Pancreas (tissue), 10 donors: ENCODE measurements at places on chromosomes 2 and 18. TPM values are rescaled to one million over a fixed set of nuclear protein-coding genes. Genes with fewer than 3 reads are reported as not detected.

The CDH7 gene
- not detected for total RNA-seq

The FARP2 gene
- 16.9 TPM for total RNA-seq

GRCh38 chr2:158955842-158956365 lies 12.5 kb upstream of the TANC1 start:
- no peak overlapping the region for H3K4me3 ChIP-seq
- H3K27me3 ChIP-seq, result no peaks in the 10 kb centered on the region
- no peak overlapping the region for H3K27ac ChIP-seq
- peaks cover 3% of the 10 kb centered on the region for H3K4me1 ChIP-seq
- DNase-seq, result no peak

The CCDC121 gene
- total RNA-seq, result 1.1 TPM

- no peaks in the 10 kb centered on the region for H3K4me1 ChIP-seq
- H3K27ac ChIP-seq, result no peak overlapping the region
- H3K36me3 ChIP-seq, result no peaks in the 10 kb centered on the region
- no peak for DNase-seq
These were observed 23.0 kb upstream of the BIN1 start for GRCh38 chr2:127129937-127130336.

DNA sequence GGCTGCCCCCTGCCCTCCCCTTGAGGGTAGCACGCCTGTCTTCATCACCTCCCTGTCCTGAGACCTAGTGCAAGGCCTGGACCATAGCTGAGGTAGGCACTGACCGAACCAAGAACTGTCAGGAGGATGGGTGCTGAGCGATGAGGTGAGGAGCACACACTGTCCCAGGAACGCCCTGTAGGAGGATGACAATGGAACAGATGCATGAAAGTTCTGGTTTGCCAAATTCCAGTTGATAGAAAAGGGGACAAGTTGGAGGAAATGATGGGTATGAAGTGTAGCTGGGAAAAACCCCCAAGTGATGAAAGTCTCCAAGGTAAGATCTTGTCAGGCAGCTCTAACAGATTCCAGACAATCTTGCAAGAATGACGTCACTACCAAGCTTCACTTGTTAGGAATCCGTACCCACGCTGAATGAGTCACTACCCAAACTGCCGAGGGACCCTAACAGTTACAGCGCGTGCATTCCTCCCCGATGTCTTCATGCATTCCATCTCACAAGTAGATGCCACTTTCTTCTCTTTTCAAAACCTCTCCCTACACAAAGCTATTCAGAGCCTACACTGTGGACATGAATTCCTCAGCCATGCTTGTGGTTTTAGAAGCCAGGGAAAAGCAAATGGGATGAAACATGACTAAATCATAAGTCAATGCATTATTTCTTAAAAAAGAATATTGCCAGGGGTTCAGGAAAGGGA lies 27.6 kb downstream of the MRPL33 start:
- H3K4me1 ChIP-seq, result no peaks in the 10 kb centered on the region
- no peak overlapping the region for H3K27ac ChIP-seq
- no peak overlapping the region for H3K4me3 ChIP-seq
- no peaks in the 10 kb centered on the region for H3K27me3 ChIP-seq
- no peaks in the 10 kb centered on the region for H3K36me3 ChIP-seq

The EFEMP1 gene
- 16.2 TPM for total RNA-seq

DNA sequence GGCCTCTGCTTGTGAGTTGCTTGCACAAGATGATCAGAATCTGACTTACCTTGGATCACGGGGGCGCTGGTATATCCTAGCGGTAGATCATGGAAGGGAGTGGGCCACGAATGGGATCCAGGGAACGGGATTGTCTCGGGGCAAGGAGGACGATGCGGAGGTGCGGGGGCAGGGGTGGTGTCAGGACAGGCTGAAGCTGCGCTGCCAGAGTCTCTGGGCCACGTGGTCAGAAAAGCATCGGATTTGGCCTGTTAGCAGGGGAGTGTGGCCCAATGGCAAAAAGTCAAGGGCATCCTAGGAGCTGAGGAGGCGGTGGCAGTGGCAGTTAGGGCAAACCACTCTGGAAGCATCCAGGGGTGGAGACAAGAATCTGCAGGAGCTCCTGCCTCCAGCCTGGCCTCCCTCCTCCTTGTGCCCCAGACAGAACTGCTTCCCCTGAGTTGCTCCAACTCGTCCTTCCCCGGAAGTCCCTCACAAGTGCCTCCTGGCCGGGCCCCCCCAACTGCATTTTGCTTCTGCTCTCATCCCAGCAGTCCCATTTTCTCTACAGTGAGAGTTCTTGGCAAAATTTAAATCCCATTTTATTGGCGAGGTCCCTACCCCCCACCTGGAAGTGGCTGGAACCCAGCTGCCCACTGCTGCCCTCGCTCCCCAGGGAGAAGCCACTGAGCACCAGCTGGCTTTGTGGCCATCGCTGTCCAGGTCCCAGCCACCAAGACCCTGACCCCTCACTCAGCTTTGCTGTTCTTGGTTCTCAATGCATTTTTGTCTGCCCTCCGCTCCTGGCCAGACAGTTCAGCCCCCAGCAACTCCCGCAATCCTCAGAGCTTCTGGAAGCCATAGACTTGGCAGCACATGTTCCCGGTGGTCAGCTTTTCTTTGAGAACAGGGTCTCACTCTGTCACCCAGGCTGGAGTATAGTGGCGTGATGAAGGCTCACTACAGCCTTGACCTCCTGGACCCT lies 5.6 kb upstream of the CCDC74B start:
- H3K27ac ChIP-seq, result no peak overlapping the region
- no peaks in the 10 kb centered on the region for H3K36me3 ChIP-seq
- no peaks in the 10 kb centered on the region for H3K27me3 ChIP-seq
- H3K4me1 ChIP-seq, result no peaks in the 10 kb centered on the region
- DNase-seq, result no peak

GRCh38 chr2:121771976-121772742 lies 16.7 kb downstream of the TSN start:
- no peak for DNase-seq
- H3K27me3 ChIP-seq, result no peaks in the 10 kb centered on the region
- no peak overlapping the region for H3K4me3 ChIP-seq
- H3K4me1 ChIP-seq, result no peaks in the 10 kb centered on the region

GRCh38 chr2:128801576-128801975 lies 482.9 kb upstream of the HS6ST1 start:
- no peak for DNase-seq
- H3K4me1 ChIP-seq, result no peaks in the 10 kb centered on the region
- no peak overlapping the region for H3K27ac ChIP-seq
- H3K27me3 ChIP-seq, result no peaks in the 10 kb centered on the region
- H3K4me3 ChIP-seq, result no peak overlapping the region

DNA sequence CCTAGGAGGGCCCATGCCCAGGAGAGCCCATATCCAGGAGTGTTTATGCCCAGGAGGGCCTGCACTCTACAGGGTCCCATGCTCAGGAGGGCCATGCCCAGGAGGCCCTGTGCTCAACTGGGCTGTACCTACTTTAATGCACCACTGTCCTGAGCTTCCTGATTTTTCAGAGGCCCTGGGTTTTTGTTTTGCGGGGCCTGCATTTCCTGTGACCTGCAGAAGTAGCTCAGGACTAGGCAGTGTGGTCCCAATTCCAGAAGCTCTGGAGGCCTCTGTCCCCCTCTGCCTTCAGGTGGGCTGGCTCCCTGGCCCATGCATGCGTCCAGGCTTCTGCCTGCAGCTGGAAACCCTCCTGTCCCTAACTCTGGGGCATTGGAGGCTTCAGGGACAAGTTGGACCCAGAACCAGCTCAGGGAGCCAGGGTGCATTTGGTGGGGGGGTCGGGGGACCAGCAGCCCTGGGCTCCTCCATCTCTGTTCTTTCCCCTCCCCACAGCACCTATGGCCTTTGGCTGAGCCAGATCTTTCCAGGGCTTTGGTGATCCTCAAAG lies 10.8 kb downstream of the GPR35 start:
- no peaks in the 10 kb centered on the region for H3K4me1 ChIP-seq
- no peaks in the 10 kb centered on the region for H3K36me3 ChIP-seq
- no peak for DNase-seq
- H3K27ac ChIP-seq, result no peak overlapping the region
- H3K4me3 ChIP-seq, result no peak overlapping the region

DNA sequence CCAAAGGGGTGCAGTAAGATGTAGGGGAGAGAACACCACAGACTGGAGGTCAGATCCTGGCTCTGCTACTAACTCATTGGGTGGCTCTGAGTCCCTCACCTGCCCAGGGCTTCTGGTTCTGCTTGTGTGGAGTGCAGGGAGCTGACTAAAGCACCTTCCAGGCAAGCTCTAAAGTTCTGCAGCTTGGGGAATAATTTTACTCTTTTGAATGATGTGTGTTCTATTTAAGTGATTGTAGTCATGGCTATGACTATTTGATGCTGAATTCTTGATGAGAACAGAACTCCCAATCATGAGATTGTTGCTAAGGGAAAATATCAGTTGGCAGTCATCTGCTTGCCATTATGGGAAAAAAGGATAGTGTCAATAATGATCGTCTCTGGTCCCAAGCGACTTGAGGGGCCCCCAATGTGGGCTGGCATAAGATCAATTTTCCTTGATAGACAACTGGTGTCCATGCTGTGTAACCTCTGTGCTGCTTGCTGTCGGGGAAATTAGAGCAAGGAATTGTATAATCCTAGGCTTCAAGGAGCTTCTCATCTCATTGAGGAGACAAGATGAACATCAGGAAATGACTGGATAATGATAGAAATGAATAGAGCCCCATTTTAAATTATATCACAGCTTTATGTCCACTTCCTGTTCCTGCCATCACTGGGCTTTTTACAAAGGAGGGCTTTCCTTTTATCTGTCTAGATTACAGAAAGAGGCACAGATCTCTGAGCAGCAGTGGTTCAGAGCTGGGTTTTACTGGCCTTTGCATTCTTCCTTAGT lies 131.7 kb downstream of the SLC4A3 start:
- H3K36me3 ChIP-seq, result no peaks in the 10 kb centered on the region
- no peak overlapping the region for H3K27ac ChIP-seq
- no peak for DNase-seq
- no peaks in the 10 kb centered on the region for H3K27me3 ChIP-seq
